Activated CD8-positive, alpha-beta T cell treated with anti-CD3 and anti-CD28 coated beads, Interleukin-2, amount 10 ng/mL, durations not matched to agents 7 days and 5 days (primary cell): ENCODE measurements at places on chromosomes 2 and 18. TPM values are rescaled to one million over a fixed set of nuclear protein-coding genes. Genes with fewer than 3 reads are reported as not detected.

Gene DIPK1C
- total RNA-seq, result not detected

Gene DYNC1I2
- total RNA-seq, result 47.7 TPM

Gene FN1
- 0.21 TPM for total RNA-seq

Gene RGPD3
- 0.31 TPM for total RNA-seq
